Breast epithelium (tissue), 4 donors: ENCODE measurements at places on chromosomes 5 and 9. TPM values are rescaled to one million over a fixed set of nuclear protein-coding genes. Genes with fewer than 3 reads are reported as not detected.

The CDC20B gene
- not detected for total RNA-seq

The ADAMTS12 gene
- total RNA-seq, result 4.4 TPM

The C9orf72 gene
- 20.8 TPM for total RNA-seq

The GBGT1 gene
- total RNA-seq, result 15.0 TPM
